ENCODE measurements at places on chromosomes 2 and 18.

DNA sequence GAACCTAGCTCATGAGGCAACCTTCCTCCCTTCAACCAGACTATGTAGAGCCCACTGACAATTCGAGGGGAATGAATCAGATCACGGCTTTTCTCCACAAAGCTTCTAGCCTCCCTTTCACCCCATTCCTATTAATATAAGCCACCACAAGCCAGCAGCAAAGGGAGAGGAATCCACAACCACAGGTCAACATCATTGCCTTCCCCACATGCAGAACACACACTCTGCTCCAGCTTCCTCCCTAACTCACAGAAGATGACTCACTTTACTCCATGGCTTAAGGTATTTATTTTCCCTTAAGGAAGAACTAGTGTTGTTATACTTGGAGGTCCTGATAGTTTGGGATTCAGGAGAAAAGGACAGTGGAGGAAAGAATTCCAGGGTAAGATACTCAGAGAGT lies 272.2 kb downstream of the C1D start:
- no peak for DNase-seq

DNA sequence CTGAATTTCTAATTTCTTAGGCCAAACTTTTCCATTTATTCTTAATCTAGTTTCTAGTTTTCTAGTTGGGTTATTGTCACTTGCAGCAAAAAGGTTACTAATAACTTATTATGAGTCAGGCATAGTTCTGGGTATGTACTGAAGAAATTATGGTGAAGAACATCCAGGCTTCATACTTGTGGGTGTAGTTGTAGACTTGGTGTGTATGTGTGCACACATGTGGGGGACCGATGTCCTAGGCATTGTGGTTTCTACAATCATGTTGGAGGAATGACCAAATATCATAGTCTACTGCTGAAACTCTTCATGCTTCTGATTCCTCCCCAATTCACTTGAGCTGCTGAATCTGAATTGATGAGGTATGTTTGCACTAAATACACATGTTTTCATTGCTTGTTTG lies 141.2 kb downstream of the PMAIP1 start:
- no peak for DNase-seq

- DNase-seq, result no peak
Observed at GRCh38 chr2:223007531-223007930, 44.5 kb upstream of the KCNE4 start.

DNA sequence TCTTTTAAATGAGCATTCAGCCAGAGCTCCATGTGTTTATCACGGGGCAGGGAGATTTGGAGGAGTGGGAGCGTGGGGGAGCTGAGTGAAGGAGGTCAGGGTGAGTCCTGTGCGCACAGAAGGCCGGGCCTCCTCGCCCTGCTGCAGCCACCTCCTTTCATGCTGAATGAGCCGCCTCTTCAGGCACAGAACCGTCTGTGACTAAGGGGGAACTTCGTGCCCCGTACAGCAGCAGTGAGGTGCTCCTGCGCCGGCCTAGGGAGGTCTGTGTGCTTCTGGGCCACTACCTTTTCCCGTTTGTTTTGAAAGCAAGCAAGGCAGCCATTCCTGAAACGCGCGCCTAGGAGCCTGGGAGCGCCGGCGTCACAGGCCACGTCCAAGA lies 27.1 kb upstream of the ZNF516 start:
- no peak for DNase-seq

- no peak for DNase-seq
Observed at GRCh38 chr18:13379930-13380690, 161.6 kb downstream of the LDLRAD4 start.

GRCh38 chr2:130890941-130891669 lies 54.4 kb downstream of the ARHGEF4 start:
- no peak for DNase-seq

GRCh38 chr2:12728221-12728777 lies 11.6 kb downstream of the TRIB2 start:
- peak; percentile 33 for DNase-seq

DNA sequence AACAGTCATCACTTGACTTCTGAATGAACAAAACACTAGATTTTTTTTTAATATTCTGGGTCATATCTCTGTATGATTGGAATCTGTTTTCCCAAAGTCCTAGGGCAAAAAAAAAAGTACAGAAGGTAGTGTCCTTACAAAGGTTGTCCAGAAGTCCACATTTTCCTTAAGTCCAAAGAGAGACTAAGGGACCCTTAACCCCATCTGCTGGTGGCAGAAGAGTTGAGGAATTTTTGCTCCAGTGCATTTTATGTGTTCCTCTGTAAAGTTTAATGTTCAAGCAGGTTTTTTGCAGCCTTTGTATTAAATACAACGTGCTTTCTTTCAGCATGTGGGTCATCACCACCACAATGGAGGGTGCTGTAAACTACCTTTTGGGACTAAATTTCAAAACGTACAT lies 215.9 kb downstream of the SP3 start:
- no peak for DNase-seq

- DNase-seq, result no peak
Observed at GRCh38 chr2:109187711-109188495, 58.9 kb downstream of the SH3RF3 start.

DNA sequence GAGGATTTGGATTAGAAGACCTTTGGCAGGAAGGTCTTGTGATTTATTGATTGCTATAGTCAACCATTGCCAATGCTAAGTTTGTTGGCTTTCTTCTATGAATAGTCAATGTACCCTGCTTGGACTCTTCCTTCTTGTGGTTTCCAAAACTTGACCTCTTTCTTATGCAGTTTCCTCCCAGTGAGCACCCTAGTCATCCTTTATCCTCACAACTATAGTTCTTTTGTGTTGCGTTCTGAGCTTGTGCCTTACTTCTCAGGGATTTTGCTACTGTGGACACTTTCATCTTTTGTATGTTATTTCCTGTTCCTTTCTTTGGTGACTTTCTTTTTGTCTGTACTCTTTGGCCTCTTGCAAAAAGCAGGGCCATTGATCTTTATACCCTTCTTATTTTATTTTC lies 168.2 kb downstream of the LRRTM1 start:
- no peak for DNase-seq

- DNase-seq, result no peak
Observed at GRCh38 chr2:36277881-36278523, 77.6 kb upstream of the CRIM1 start.

GRCh38 chr2:207768866-207769596 lies 675 bp downstream of the FZD5 start:
- DNase-seq, result no peak

- no peak for DNase-seq
Observed at GRCh38 chr2:217294211-217294610, 434.3 kb upstream of the TNP1 start.

- no peak for DNase-seq
Observed at GRCh38 chr18:48776641-48777025, 174.1 kb downstream of the SMAD7 start.

- no peak for DNase-seq
Observed at GRCh38 chr2:237289139-237289538, 124.8 kb downstream of the COL6A3 start.

GRCh38 chr2:19882286-19882685 lies 19.5 kb downstream of the TTC32 start:
- DNase-seq, result no peak

- no peak for DNase-seq
Observed at GRCh38 chr2:144430722-144431391, 89.1 kb downstream of the ZEB2 start.

DNA sequence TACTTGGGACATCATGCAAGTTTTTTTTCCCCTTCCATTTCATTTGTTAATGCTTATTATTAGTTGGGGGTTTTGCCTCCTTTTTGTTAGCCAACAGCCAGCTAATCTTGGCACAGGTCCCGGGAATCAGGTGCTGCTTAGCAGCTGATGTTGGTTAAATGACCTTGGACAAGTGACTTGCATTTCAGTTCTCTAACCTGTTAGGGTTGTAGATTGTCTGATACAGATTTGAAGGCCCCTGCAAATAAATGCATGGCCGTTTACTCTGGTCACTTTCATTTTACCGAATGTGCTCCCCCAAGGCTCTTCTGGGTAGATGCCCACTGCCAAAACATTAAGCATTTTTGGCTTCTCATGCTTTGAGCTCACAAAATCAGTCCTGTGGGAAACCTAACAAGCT lies 120.9 kb downstream of the SPTBN1 start:
- DNase-seq, result no peak

- DNase-seq, result no peak
Observed at GRCh38 chr2:63735263-63735662, 106.4 kb upstream of the UGP2 start.

- DNase-seq, result no peak
Observed at GRCh38 chr2:98937906-98938305, 1.9 kb upstream of the CRACDL start.

GRCh38 chr2:191189112-191189635 lies 38.4 kb upstream of the STAT4 start:
- DNase-seq, result no peak

GRCh38 chr2:188811522-188811921 lies 162.7 kb upstream of the COL3A1 start:
- DNase-seq, result no peak

DNA sequence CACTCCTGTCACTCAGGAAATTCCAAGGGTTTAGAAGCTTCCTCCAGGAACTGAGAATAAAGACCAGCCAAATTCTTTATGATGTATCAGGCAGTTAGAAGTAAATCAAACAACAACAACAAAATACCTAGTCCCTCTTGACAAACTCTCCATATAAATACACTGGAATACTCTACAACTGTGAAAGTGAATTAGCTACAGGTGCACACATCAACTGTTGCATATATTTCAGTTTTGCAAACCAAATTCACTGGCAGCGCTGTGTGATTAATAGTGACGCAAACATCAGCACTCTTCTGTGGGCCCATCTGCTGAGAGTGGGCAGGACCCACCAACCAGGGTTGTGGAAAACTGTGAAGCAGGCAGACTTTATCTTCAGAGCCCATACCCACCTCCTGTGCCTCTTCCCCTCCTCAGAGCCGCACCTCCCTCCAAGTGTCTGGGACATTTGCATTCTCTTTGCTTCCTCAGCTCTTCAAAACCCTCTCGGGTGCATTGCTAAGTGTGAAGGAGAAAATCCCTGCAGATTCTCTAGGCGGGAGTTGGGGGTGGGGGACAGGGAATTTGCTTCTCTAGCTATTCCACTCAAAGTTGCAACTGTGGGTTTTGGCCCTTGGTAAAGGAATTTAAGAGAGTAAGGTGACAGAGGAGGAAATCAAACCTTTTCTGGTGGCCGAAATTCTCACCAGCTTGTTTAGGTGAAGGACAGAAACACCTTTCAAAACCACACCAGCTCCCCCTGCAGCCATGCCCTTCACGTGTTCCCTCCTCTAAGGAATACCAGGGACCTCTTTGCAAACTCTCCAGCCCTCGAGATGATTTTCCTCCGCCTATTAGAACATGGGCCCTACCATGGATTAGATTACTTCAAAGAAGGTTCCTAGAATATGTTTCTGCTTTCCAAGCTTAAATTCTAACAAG lies 119.3 kb downstream of the MRO start:
- DNase-seq, result no peak

DNA sequence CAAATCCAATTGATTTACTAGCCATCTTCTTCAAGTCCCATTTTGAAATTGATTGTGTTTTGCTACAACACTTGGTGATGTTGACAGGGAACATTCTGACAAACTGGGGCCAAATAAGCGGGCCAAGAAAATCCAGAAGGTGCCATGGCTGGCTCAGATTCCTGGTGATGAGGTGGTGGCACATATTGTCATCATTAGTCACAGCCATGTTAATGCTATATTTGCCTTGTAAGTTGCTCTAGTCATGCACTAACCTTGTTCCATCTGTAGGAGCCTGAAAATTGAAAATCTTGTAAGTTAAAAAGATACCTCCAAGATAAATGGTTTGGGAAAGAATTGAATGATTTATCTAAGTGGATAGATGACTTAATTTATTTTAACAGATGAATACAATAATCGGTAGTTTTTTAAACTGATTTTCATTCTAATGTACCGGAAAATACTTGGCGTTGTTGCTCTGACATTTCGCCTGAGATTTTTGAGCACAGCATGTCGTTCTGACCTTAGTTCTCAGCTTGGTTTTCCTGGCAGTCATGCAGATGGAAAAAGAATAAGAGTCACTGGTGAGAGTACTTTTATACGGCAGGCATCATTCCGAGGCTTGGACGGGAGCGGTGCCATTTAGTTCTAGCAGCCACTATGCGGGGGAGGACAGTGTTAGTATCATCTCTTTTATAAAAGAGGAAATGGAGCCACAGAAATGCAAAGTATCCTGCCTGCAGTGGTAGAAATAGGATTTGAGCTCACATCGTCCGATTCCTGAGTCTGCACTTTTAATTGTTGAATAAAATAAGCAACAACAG lies 133.9 kb downstream of the ZNF532 start:
- DNase-seq, result no peak

DNA sequence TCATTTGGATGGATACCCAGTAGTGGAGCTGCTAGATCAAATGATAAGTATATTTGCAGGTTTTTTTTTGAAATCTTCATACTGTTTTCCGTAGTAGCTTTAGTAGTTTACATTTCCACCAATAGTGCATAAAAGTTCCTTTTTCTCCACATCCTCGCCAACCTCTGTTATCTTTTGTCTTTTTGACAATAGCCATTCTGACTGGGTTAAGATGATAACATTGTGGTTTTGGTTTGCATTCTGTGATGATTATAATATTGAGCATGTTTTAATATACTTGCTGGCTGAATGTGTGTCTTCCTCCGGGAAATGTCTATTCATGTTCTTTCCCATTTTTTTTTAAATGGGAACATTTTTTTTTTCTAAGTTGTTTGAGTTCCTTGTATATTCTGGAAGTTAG lies 260.0 kb downstream of the GULP1 start:
- DNase-seq, result no peak

DNA sequence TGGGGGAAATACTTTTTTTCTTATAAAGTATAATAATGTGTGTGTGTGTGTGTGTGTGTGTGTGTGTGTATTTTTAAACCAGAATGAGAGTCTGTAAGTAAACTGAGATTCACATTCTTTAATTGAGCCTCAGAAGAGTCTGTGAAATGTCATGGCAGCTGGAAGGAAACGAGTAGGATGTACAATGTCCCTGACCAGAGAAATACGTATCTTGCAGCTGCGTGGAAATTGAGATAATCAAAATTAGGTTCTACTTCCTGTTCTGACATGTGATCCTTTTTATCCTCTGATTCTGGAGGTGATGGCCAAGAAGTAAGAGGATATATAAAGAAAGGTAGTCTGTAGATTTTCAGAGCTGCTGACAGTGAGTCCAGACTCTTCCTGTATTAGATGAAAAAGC lies 50.0 kb downstream of the SH3RF3 start:
- no peak for DNase-seq

- DNase-seq, result no peak
Observed at GRCh38 chr18:34867520-34867919, 157.4 kb downstream of the DTNA start.

Measured in T-helper 17 cell (primary cell).